ENCODE measurements at places on chromosomes 5 and 9.
A peak's percentile ranks its signal among the peaks of the same experiment; 100 is the strongest.

- no peak for DNase-seq
Measured at GRCh38 chr9:120393386-120394057, 186.4 kb downstream of the CDK5RAP2 start.

DNA sequence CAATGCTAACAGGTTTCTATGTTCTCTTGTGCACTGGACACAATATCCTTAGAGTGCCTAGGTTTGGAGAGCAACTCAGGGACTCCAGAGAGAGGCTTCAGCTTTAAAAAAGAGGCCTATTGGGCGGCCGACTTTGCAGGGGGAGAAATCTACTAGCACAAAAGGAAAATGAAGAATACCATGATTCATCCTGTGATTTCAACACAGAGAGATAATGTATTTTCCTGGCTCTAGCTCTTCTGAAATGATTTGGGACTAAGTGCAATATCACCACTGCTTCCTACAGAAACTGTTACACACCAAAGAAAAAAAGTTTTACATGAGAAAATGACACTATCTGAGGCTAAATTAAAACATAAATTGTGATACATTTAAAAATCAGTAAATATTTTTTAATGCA, 146.1 kb upstream of the TSLP start:
- peak; percentile 17 for DNase-seq

DNA sequence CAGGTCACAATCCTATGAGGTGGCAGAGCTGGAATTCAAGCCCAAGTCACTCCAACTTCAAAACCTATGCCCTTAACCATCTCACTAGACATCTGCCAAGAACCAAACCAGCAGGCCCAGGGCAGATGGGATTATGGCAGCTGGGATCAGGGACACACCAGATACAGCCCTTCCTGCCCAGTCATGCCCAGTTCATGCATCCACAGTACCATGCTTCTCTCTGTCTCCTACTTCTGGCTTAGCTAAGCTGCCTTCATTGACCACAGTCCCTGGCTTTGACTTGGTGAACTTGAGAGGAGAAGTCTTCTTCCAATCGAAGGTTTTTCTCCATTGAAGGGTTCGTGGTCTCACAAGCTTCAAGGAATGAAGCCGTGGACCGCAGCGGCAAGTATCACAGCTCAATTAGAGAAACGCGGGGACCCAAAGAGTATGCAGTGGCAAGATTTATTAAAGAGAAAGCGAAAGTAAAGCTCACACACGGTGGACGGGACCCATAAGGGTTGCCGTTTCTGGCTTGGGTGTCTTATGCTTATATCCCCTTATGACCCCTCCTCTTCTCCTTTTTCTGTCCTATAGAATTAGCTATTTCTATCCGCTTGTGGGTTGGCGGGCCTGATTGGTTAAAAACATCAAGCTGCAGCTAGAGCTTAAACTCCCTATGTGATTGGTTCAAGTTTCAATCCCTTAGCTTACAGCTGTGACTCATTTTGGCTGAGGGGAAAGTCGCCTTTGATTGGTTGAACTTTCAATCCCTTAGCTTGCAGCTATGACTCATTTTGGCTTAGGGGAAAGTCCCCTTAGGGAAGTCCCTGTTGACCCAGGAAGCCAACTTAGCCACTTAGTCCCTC, 101.2 kb downstream of the TRIM36 start:
- no peak for DNase-seq

DNA sequence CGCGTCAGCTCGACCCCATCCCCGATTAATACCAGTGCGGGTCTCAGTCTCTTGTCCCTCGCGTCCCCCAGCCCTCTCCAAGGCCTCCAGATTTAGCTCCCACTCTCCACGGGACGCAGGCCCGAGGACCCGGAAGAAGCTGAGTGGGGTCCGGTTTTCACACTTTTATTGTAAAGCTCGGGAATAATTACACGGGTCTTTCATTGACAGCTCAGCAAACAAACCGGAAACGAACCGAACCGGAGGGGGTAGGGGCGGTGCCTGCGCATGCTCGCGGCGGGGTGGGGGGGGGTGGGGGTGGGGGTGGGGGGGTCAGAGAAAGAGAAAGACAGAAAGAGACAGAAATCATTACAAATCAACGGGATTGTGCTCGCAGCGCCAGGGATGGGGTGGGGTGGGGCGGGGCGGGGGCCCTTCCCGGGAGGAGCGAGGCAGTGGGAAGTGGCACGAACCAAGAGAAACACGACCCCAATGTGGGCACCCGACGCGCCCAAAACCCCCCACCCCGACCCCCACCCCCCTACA, 27.9 kb downstream of the PCDH1 start:
- DNase-seq, result no peak

- DNase-seq, result no peak
Measured at GRCh38 chr5:89200899-89201298, 317.9 kb upstream of the MEF2C start.

DNA sequence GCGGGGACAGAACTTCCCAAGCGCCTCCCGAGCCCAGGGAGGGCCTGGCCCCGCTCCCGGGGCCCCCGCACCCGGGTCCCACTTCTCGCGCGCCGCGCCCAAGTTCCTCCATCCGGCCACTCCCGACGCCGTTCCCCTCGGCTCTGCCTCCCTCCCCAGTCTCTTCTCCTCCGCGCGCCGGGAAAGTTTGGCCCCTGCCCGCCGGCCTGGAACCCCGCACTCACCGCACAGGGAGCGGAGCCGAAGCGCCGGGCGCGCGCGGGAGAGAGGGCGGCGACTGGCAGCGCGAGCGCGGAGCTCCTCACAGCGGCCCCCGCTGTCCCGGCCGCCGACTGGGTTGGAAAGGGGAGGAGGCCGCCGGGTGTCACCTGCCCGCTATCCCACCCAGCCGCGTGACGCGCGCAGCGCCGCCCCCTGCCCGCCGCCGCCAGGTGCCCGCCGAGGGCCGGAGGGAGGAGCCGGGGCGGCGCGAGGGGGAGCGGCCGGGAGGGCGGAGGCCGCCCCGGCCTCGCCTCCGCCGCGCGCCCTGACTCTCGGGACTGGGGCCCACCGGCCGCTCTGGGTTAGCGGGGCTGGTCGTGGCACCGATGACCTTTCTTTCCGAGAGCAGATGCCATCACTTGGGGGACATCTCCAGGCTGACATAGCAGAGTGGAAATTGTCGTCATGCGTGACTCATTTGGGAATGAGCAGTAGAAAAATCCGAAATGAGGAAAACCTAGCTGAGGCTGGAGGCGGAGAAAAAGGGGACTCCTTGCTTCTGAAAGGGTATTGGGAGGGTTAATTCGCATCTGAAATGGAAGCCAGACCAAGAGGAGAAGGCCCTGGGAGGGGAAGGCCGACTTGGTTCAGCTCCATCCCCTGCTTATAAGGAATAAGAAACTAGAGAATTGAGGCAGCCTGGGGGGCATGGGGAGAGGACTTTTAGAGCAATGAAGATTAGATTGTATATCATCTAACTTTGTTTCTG, at the start of gene ELOVL7:
TSS of gene ELOVL7 (minus strand) at position 334 of the 970 bp plus-strand sequence. CDS start 56,872 bp downstream, outside the sequence.
- no peak for DNase-seq

DNA sequence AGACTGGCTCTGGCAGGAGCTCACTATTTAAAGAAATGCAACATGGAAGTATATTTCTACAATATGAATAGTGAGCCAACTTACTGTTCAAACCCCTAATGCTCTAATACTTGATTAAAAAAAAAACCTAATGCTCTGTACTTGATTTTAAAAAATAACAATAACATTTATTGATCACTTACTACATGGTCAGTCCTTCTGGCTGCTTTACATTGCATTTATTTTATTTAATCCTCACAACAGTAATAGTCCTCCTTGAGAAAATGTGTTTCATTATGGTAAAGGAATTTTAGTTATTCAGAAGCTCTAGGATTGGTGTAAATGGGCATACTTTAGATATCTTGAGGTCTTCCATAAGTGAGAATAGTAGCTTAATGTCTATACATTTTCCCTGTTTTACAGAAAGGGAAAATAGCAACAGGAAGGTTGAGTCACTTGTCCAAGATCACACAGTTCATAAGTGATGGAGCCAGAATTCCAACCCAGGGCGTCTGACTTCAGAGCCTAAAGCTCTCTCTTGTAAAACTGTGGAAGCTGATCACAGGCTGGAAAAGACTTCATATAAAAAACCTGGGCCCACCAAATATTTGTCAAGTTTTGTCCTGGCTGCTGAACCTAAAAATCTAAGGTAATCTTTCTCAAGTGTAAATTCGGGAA, 1.0 kb downstream of the STARD4 start:
- no peak for DNase-seq

DNA sequence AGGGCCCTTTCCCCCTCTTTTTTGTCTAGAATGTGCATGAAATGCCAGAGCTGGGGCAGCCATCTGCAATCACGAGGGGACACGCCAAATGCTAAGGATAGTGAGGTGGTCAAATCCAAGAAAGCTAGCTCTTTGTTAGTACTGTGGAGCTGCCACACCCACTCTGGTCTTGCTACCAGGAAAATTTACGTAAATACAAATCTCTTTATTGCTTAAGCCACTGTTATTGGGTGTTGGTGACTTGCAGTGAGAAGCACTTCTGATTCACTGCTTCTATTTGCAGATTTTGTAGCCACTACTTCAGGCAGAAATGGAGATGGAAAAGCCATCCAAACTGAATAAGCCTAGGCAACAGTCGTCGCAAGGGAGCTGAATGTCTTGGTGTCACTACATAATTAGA, 25.6 kb upstream of the SUSD1 start:
- no peak for DNase-seq

- no peak for DNase-seq
Measured at GRCh38 chr9:123400926-123401503, 45.0 kb downstream of the CRB2 start.

DNA sequence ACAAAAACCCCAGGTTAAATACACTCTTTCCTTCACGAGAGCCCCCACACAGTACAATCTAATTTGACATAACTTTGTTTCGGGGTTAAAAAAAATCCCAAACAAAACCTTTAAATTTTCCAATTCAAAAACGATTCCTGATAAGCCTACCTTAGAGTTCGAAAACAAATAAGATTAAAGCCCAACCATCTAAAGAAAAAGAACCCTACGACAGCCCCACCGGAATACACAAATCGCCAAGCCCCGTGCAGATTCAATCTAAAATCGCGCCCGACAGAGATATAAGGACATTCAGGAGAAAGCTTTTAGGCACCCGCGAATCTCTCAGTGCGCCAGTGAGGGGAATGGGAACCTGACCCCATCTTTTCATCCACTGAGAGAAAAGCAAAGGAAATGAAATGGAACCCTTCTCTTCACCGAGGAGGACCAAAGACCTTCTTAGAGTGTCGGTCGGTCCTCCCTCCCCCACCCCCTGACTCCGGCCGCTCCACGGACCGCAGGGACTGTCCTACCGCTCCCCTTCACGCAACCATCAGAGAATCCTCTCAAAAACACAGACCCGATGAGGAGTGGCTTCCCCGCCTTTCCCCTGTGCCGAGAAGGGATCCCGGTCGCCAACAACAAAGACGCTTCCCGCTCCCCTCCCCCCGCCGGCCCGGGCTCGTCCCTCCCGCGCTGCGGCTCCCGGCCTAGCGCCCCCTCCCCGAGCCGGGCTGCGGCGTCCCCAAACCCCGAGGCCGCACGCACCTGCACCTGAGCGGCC, 925 bp downstream of the ABHD17B start:
- DNase-seq, result no peak

DNA sequence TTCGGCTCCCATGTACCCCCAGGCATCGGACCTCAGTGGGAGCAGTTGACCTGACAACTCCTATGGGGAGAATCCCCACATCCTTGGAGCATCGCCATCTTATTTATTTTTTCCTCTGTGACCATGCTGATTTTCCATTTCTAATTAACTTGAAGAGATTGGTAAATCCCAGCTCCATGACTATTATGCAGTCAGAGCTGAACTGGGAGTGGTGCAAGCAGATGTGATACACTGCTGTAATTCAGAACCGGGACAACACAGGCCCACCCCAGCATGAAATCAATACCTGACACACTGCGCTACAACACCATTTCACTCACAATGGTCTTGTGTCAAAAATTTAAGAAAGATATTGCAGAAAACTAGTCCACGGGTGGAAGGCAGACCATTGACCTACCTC, 1.0 kb upstream of the TRPM3 start:
- DNase-seq, result no peak

- DNase-seq, result no peak
Measured at GRCh38 chr9:95447660-95448420, 68.9 kb downstream of the PTCH1 start.

DNA sequence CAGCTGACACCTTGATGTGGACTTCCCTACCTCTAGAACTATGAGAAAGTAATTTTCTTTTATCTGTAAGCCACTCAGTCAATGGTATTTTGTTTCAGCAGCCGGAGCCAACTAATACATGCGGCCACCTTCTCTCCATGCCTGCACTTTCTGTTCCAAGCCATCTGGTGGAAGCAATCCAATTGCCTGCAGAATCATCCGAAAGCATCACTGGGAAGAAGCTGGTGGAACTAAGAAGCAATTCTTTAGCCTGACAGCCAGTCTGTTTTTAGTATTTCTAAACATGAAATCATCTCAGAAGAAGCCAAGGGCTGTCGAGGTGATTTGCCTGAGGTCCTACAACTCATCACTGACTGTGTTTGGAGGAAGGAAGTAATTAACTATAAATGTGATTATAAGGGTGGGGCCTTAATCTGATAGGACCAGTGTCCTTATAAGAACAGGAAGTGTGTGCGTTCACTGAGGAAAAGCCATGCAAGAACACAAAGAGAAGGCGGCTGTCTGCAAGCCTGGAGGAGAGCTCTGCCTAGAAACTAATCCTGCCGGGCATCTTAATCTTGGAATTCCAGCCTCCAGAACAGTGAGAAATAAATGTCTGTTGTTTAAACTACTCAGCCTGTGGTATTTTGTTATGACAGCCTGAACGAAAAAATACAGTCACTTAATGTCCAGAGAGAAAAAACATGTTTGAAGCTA, 49.1 kb downstream of the NXNL2 start:
- DNase-seq, result peak; percentile 34

- DNase-seq, result no peak
Measured at GRCh38 chr9:133113949-133114885, 6.8 kb downstream of the RALGDS start.

Measured in AG09309 (cell line).